Central memory CD4-positive, alpha-beta T cell (primary cell): ENCODE measurements at places on chromosomes 16 and 17.

GRCh38 chr16:86059253-86060171 lies 160.6 kb downstream of the IRF8 start:
- no peak for DNase-seq

GRCh38 chr17:35284955-35285354 lies 42.1 kb downstream of the SLFN5 start:
- no peak for DNase-seq

DNA sequence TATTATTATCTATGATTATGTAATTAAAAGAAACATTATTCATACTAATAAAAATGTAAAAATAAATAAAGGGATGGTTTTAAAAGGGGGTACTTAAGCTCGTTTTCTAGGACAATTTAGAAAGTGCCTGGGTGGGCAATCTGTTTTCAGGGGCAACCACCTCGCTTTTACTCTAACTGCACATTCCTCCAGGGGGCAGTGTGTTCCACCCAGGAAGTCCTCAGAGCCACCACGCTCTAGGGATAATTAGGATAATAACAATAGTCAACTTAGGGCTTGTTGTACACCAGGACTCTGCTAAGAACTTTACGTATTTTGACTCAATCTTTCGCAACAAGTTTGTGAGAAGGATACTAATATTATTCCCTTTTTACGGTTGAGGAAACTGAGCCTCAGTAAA lies 396.7 kb upstream of the MAF start:
- DNase-seq, result no peak

DNA sequence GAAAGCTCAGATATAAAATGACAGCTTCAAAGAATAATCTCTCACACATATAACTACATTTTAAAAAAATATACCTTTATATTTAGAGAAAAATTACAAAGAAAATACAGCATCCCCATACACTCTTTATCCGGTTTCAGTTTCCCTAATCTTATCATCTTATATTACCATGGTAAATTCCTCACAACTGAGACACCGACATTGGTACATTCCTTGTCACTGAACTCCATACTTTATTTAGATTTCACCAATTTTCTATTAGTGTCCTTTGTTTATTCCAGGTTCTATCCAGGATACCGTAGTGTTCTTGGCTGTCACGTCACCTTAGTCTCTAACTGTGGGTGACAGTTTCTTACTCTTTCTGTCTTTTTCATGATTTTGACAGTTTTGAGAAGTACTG lies 22.0 kb upstream of the ABCA10 start:
- DNase-seq, result no peak

GRCh38 chr16:14539156-14539555 lies 90.9 kb downstream of the PARN start:
- DNase-seq, result no peak

DNA sequence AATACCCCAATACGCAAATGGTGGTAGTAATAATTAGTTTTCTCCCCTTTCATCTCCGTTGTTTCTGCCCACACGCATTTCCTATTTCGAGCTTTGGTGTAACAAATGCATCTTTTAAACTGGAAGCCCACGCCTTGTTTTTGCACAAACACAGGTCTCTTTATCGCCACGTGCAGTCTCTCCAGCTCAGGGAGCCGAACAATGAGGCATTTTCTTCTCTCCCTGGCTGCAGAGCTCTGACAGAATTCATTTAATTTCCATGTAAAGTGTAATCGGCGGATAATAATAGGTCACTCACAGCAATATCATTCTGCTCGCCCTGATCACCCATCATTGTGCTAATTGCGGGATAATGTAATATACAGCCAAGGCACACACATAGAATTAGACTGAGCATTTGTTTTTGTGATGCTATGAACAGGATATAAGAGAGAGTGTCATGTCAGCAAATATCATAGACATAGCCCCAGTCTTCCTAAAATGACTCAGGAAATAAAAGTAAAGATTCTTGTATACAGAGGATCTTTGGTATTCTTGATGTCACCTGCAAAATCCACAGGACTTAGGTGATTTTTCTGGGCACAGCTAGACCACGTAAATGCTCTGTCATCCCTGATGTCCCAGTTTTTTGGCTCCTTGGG lies 452.6 kb upstream of the CDH11 start:
- no peak for DNase-seq

DNA sequence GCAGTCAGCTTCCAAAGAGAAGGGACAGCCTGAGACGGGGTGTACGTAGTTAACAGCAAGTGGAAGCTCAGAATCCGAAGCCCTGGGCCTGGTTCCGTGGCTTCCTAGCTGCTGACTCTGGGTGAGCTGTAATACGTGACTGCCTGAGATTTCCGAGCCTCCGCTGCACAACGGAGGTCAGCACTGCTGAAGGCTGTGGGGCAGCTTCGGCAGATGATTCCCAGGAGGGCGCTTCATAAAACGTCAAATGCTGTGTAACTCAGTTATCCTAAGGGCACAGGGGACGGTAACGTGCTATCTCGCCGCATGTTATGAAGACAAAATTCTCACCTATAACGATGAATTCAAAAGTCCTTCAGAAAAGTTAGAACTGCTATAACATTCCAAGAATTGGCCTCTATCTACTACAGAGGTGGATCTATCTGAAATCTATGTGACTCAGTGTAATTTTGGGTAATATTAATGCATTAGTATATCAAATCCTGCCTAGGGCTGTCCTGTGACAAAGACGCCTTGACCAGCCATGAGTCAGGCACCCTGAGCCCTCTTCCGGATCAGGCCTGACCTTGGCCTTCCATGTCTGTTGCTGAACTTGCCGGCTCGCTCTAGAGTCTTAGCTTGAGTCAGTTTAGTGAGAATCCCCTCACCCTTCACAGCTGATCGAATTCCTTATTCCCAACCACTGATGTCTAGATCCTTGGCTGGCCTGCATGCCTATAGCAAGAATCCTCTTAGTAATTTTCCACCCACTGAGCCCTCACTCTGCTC lies 43.5 kb downstream of the MARF1 start:
- DNase-seq, result no peak

- DNase-seq, result no peak
Observed at GRCh38 chr16:912684-913613, 57.8 kb downstream of the LMF1 start.

- DNase-seq, result no peak
Observed at GRCh38 chr17:70597774-70598173, 428.4 kb downstream of the KCNJ2 start.

GRCh38 chr16:9966569-9967157 lies 215.6 kb downstream of the GRIN2A start:
- DNase-seq, result no peak

DNA sequence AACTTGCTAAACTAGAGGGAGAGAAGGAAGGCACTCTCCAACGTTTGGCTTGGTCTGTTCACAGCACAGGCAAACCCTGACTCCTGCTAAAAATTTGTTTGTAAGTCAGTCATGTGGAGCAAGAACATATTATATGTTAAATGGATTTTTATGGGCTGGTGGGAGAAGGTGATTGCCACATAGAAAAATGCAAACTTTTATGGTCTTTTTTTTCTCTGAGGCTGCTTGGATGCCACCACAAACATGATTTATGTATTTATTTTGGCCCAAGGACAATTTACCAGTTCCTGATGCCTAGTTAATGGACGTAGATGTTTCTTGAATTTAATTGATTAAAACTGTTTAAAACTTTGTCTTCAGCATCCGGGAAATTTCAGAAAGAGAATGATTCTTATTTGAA lies 274.2 kb upstream of the MYOCD start:
- DNase-seq, result no peak

- no peak for DNase-seq
Observed at GRCh38 chr17:73489333-73489732, 154.9 kb downstream of the SDK2 start.

DNA sequence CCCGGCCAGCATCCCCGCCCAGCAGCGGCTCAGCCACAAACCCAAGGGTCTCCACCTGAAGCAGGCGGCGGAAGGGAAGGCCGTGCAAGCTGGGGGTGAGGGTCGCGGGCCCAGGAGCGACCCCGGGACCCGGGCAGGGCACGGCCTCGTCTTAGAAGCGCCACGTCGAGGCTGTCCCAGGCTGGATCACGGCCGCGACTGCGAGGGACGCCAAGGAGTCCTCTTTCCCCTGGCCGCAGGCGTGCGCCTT lies 538 bp upstream of the CCNF start:
- DNase-seq, result no peak

DNA sequence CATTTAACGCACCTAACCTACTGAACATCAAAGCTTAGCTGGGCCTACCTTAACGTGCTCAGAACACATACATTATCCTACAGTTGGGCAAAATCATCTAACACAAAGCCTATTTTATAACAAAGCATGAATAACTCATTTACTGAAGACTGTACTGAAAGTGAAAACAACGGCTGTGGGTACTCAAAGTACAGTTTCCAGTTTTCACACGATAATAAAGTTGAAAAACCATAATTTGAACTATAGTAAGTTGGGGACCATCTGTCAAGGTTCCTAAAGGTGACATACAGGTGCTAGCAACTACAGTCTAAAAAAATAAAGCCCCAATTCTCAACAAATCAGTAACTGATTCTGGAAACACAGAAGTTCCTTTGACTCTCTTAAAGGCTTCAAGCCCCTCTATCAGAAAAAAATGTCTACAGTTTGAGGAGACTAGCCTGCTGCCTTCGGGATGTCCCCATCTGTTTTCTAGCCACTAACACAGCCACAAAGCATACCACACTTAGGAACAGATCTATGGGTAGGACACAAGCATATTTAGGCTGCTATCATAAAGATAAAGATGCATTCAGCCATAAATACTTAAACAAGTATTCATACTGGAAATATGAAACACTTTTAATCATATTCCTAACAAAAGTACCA lies 71.3 kb downstream of the KANSL1 start:
- DNase-seq, result no peak

DNA sequence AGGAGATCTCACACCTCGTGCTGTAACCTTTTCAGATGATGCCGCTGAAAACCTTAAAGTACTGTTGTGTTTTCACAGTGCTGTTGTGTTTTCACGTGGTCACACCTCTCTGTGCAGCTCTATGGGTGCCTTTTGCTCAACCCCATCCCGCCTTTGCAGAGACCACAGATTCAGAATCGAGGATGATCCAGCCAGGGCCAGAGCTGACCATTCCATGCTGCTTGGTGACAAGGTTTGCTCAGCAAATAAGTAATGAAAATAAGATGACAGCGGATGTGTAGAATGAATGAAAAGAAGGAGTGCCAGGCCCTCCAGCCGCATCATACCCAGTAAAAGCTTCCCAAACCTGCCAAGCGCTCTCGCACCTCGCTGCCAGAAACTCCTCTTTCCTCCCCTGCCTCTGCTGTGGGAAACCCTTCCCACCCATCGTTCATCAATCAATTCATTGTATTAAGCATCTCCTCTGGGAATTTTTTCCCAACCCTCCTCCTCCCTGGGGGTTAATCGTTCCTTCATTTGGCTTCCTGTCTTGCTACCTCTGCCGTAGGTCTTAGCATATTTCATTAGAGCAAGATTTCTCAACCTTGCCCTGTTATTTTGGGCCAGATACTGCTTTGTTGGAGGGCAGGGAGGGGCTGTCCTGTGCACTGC lies 93.4 kb upstream of the CRHR1 start:
- no peak for DNase-seq

- DNase-seq, result no peak
Observed at GRCh38 chr17:48605409-48605919, 678 bp upstream of the HOXB6 start.

GRCh38 chr16:85162478-85163277 lies 50.4 kb upstream of the CIBAR2 start:
- DNase-seq, result no peak

DNA sequence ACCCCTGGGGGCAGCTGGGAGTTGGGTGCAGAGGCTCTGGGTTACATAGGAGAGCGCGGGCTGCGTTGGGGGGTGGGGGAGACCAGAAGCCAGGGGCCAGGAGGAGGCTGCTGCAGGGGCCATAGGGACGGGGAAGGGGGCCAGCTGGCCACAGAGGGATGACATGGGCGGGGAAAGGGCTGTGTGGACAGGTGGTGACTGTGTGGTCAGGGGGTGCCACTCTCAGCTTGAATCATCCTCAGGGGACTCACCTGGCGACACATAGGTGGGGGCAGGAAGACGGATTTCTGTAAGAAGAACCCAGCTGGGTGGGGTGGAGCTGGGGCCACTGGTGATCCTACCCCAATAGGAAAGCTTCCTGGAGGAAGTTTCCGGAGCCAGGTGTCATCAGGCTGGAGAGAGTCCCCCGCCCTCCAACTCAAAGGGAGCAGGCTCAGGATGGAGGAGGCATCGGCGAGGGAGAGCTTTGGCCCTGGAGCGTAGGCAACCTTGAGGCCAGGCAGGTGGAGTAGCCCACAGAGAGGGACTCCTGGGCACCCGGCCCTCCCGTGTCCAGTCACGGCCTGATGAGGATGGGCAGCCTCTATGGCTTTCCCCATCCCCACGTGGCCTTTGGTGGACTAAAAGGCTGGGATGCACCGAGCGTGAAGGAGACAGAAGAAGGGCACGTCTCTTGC lies 1.2 kb downstream of the TRPV3 start:
- DNase-seq, result no peak

DNA sequence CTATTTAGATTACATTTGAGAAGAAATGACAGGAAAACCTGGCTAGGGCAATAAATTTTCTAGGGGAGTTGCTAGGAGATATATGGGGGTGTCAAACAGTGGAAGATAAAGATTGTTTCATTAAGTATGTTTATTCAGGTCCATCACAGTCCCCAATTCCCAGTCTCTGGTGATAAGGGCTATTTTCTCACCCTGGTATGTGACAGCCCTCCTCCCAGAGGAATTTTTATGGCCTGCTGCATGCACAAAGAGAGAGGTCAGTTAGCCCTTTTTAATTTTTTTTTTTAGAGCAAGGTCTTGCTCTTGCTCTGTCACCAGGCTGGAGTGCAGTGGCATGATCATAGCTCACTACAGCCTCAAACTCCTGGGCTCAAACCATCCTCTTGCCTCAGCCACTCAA lies 53.6 kb upstream of the ATF7IP2 start:
- no peak for DNase-seq

DNA sequence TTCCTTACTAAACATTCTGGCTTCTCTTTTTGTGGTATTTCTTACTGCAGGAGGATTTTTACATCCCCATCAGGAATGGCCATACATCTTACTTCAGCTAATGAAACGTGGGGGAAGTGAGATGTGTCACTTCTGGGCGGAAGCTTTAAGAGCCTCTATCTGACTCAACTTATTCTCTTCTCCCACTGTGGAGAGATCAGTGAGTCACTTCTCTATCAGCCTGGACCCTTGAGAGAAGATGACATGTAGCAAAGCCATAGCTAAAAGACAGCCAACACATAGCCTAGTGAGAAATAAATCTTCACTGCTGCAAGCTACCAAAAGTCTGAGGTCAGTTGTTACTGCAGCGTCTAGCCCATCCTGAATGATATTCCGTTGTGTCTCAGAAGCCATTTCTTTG lies 1066.7 kb upstream of the RBFOX1 start:
- no peak for DNase-seq

DNA sequence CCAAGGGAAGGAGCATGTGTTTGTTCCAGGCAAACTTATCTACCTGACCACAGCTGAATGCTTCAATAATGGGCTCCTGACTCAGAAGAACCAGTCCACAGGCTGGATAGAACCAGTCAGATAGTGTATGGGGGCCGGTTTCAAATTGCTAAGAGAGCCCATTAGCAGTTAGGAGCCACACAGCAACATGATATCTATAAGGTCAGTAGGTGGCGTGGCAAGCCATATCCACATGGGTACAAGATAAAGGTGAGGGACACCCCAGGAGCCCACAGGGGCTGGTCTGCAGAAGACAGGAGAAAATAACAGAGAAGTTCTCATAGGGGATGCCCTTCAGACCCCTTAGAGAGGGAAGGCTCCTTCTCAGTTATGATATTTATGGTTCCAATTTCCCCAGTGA lies 31.6 kb upstream of the CDRT15 start:
- no peak for DNase-seq
